ENCODE measurements at places on chromosomes 12 and 14.

- no peak for DNase-seq
Measured at GRCh38 chr14:50055461-50056228, 60.7 kb downstream of the VCPKMT start.

GRCh38 chr12:120119271-120119973 lies 2.9 kb upstream of the RAB35 start:
- no peak for DNase-seq

DNA sequence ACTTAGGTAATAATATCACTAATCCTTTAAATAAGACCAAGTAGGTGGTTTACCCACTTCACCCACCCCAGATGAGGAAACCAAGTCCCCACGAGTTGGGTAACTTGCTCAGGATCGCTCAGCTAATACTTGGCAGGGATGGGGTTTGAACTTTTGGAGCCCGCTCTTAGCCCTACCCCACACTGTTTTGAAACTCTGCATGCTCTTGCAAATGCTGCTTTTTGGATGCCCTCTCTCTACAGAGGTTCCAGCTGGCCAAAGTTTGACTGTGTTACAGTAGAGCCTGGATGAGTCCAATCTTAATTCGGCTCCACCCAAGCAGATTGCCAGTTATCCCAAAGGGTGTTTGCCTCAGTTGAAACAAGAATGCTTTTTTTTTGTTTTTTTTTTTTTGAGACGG lies 6.8 kb downstream of the PLEKHG3 start:
- DNase-seq, result no peak

DNA sequence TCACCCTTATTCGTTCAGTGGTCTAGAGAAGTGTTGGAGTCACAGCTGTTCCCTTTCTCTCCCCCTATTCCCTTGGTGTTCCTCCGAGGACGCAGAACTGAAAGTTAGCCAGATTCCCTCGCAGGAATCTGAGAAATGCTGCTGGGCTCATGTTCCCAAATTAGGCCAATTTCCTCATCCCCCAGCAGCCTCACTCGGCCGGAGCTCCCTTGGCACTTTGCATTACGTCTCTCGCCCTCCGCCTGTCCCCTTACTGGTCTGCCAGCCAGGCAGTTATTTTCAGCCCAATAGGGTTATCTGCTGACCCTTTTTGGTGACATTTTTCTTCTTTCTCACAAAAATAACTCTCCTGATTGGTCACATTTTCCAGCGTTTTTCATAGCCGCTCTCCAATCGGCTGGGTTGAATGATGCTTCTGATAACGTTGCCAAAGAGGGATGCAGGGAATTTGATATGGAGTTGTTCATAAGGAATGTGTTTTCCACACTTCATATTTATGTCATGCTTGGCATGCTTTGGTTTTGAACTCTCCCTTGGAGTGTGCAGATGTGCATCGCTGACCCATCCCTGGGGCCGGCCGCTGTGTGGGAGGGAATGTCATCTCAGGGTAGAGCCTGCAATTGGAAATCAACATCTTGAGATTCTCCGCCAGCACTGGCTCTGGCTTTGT lies 9.9 kb downstream of the IFT43 start:
- DNase-seq, result no peak

GRCh38 chr14:64632056-64632455 lies 72.2 kb upstream of the PLEKHG3 start:
- no peak for DNase-seq

- DNase-seq, result no peak
Measured at GRCh38 chr12:104477510-104478390, 21.0 kb downstream of the CHST11 start.

Measured in effector CD8-positive, alpha-beta T cell (primary cell).